ENCODE measurements at places on chromosomes 2 and 18.

- DNase-seq: no peak
These were observed 305.5 kb upstream of the HDAC4 start for GRCh38 chr2:239706367-239706766.

DNA sequence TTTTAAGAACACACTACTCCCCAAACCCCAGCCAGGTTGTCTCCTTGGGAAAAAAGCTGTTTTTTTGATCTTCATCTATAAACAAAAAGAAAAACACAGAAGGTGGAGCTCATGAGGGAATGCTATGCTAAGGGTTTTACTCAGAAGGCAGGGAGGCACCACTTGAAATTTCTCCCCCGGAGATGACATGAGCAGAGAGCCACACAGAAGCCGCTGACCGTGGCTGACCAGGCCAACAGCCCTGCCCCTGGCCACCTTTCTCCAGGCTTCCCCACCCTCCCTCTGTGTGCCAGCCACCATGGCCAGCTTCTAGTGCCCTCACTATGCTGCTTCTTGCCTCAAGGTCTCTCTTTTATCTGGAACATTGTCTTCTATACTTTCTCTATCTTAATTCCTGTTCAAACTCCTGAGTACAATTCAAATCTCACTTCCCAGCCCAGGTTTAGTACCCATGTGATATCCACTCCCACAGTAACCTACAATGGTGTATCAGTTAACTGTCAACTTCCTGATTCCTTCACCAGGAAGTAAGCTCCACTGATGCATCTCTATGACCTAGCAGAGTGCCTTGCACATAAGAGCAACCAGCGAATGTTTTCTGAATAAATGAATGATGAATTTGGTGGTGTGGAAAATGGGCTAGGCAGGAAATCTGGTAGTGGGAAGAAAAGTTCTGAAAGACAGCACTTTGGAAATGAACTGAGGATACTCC is 15.3 kb downstream of the LAPTM4A start:
- DNase-seq: no peak

- DNase-seq: no peak
These were observed 232.2 kb downstream of the IKZF2 start for GRCh38 chr2:212919238-212919637.

- DNase-seq: no peak
These were observed 49.8 kb downstream of the ZNF516 start for GRCh38 chr18:76445275-76445674.

DNA sequence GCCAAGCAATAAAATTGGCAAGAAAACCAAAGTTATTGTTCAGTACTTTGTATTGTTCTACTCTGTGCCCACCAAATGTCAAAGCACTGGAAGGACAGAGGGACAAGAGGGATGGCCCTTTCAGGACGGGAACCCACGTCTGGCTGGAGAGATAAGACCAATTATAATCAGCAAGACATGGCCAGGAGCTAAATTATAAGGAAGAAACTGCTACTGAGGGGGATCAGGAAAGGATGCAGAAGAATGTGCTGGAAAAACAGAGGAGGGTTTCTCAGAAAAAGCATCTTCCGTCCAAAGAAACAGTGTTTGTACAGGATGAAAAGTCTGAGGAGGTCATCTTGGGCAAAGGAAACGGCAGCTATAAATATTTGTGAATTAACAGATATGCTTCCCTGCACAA is 46.4 kb upstream of the NARS1 start:
- DNase-seq: no peak

GRCh38 chr2:192298664-192299063 is 103.9 kb upstream of the TMEFF2 start:
- no peak for DNase-seq

DNA sequence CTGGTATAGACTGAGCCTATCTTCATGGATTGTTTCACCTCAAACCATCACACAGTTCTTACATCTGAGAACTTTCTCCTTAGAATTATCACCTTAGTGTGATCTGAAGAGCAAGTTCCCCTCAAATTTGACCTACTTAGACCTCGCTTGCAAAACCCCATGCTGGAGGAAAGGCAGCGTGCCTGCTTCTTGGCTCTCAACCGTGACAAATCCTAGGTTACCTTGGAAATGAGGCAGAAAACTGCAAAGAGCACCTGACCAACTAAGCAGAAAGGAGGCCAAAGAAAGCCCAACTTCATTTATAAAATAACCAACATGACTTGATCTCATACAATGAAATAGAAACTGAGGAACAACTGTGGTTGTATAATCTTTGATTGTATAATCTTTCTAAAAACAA is 146.4 kb downstream of the RAB3GAP1 start:
- DNase-seq: no peak

Data from stimulated activated CD4-positive, alpha-beta T cell treated with anti-CD3 and anti-CD28 coated beads, Interleukin-1b, Interleukin-23, amount 100 ng/mL, for 4 hours (primary cell).